Femur (tissue), 1 donor: ENCODE measurements at places on chromosomes 13 and 19.

DNA sequence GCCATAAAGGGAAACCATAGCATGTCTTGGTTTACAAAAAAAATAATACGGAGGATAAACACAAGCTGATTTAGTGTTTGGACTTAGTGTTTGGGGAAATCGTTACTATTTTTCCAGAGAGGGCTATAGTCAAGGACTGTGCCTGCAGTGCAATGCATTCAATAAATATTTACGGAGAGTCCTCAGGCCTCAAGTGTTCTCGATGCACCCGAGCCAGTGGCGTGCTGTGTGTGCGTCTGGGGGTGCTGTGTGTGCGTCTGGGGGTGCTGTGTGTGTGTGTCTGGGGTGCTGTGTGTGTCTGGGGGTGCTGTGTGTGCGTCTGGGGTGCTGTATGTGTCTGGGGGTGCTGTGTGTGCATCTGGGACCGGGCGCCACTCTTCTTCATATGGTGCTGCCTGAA, 71.7 kb upstream of the GTF3A start:
- DNase-seq: no peak

GRCh38 chr19:24060687-24061356, 26.2 kb upstream of the ZNF254 start:
- no peak for DNase-seq

DNA sequence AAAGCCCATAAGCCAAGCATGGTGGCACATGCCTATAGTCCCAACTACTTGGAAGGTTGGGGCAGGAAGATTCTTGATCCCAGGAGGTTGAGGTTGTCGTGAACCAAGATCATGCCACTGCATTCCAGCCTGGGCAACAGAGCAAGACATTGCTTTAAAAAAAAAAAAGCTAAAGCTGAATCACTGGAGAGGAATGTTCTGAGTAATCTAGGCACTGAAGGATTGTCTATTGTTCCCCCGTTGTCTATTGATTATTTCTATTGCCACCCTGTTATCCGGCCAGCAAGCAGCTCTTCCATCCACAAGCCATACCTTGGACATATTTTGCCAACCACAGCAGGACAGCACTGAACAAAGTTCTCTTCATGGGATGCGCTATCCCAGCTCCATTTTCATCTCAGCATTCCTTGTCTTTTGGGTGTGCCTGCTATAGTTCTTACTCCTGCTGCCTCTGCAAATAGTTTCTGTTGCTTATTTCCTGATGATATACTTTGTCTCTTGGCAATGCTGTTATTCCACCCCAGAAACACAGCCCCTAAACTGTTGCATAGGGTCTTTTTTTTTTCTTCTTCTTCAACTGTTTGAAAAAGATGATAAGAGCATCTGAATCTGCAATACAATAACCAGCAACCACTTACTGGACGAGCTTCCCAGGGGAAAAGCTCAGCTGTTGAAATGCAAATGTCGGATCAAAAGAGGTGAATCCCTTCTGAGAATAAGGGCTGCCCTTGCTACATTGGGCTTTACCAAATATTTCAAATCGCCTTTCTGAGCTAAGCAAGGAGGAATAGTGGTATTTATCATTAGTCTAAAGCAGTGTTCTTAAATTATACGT, 22.2 kb upstream of the SIAH3 start:
- no peak for DNase-seq

GRCh38 chr13:75506018-75506417, 24.0 kb upstream of the TBC1D4 start:
- DNase-seq: no peak

DNA sequence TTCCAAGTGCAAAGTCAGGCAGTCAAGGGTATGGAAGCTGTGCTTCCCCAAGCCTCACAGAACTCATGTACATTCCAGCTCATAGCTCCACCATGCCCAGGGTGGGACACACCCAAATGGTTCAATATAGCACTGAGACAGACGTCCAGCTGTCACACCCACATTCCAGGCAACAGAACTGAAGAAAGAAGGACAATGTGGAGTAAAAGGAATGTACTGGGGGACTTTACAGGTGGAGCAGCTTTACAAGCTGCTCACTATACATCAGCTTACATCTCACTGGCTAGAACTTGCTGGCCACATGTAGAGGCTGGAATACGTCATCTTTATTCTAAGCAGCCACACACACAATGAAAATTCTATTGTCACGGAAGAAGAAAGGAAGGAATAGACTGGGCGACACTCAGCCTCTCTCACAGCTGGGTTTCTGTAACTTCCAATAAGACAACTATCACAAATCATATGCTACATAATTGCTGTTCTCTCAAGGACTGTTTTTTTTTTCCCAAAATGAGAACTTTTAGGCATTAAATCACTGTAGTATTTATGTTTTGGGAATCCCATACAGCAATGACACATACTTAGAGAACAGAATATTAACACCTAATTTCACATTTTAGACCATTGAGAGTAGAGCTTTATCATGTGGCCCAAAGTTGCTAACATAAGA, 86.1 kb downstream of the KLF12 start:
- DNase-seq: peak; percentile 39

DNA sequence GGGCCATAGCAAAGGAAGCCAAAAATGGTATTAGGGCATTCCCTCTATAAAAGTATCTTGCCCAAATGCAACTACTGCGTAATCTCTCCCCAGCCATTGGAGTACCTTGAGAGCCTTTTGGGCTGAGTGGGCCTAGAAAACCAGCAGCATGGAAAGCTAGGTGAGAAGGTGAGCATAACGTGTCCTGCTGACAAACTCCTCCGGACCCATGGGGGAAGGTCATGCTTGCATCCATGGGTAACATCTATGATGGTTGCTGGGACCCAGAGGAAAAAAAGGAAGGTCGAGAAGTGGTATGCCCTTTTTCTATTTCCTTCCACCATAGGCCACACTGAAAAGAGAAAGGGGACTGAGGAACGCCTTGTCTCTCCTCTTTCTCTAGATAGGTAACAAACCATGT, 57.4 kb downstream of the ZNF728 start:
- DNase-seq: no peak

GRCh38 chr19:8342316-8342683, 762 bp downstream of the KANK3 start:
- DNase-seq: no peak

GRCh38 chr19:51887522-51888498, at the start of gene ZNF577:
ZNF577 (minus strand) TSS chr19:51887951; CDS start chr19:51880382, 7,569 bp downstream.
- DNase-seq: peak; percentile 96
